Activated T-helper 9 cell treated with anti-CD3 and anti-CD28 coated beads, Interleukin-2, amount 50 U/mL, for 16 hours (primary cell): ENCODE measurements at places on chromosomes 6 and 20.
A peak's percentile ranks its signal among the peaks of the same experiment; 100 is the strongest.

- DNase-seq = no peak
Observed at GRCh38 chr20:50504231-50504823, 5.9 kb upstream of the PTPN1 start.

GRCh38 chr6:139124887-139125672 is 9.8 kb upstream of the HECA start:
- peak; percentile 56 for DNase-seq

DNA sequence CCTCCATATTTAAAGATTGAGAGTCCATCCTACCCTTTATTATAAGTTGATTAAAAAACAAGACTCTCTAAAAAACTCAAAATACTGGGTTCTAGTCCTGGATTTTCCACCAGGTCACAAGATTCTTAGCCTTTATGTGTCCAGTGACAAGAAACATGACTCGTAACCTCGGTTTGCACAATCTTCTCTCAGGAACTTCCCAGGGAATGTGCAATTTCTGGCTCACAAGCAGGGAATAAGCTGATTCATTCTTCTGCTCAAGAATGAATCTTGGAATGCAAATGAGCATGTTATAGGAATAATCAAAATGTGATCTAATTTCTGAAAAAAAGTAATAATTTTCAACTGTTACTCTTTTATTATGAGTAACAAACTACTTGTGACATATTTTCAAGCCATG is 45.1 kb downstream of the OGFRL1 start:
- DNase-seq = no peak

GRCh38 chr6:106421496-106421895 is 61.0 kb downstream of the CRYBG1 start:
- DNase-seq = no peak

GRCh38 chr6:35484921-35485392 is 11.9 kb downstream of the TEAD3 start:
- no peak for DNase-seq

GRCh38 chr6:13278164-13278563 is 50.2 kb downstream of the TBC1D7 start:
- no peak for DNase-seq

DNA sequence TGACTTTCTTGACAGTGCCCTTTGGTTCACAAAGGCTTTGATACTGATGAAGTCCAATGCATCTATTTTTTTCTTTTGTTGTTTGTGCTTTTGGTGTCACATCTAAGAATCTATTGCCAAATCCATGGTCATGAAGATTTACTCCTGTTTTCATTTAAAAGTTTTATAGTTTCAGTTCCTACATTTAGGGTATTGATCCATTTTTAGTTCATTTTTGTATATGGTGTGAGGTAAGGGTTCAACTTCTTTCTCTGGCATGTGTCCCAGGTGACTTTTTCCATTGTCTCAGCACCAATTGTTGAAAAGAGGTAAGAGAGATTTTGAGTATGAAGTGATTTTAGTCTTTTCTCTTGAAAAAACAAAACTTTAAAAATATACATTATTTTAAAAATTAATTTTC is 260.6 kb downstream of the GMPR start:
- no peak for DNase-seq

GRCh38 chr6:558959-559358 is 97.9 kb downstream of the HUS1B start:
- DNase-seq = no peak

GRCh38 chr20:41854765-41855164 is 236.6 kb upstream of the CHD6 start:
- no peak for DNase-seq

DNA sequence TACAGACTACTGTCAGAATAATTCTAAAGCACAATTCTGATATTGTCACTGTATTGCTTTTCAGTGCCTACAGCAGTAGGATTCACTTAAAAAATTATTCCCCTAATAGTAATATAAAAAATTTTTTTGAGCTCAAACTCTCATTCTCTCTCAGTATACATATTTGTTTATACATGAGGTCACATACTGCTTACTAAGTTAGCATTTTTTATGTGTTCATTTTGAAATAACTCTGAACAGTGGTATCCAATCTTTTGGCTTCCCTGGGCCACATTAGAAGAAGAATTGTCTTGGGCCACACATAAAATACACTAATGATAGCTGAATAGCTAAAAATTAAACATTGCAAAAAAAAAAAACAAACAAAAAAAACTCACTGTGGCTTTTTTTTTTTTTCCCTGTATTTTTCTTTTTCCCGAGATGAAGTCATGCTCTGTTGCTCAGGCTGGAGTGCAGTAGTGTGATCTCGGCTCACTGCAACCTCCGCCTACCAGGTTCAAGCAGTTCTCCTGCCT is 38.6 kb downstream of the ASXL1 start:
- no peak for DNase-seq

DNA sequence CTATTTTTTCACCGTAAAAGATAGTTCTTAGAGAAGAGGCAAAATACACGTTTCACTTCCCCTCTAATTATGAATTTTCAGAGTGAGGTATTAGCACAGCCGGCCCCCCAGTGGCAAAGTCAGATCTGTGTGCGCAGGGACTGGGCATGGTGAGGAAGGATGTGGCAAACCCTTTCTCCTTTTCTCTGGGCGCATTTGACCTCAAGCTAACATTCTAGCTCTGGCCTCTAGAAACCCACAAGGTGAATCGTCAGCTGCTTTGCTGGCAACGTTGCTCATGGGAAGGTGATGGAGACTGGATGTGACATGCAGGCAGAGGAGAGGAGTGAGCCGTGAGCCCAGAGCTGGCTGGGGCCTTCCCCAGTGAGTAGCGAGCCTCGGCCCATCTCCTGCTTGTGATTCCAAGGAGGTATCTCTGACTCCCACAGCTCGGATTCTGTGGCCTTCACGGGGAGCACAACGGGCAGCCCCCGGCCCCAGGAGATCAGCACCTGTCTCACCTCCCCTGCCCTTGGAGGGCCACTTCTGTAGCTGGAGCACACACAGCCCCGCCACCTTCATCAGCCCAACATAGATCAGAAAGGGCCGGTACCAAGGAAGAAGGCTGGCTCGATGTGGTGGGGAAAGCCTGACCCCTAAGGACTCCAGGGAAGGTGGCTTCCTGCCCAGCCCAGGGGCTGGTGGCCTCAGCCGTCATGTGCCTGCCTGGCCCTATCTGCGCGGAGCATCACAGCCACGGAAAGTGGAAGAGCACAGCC is 152.8 kb downstream of the TAF4 start:
- DNase-seq = no peak

DNA sequence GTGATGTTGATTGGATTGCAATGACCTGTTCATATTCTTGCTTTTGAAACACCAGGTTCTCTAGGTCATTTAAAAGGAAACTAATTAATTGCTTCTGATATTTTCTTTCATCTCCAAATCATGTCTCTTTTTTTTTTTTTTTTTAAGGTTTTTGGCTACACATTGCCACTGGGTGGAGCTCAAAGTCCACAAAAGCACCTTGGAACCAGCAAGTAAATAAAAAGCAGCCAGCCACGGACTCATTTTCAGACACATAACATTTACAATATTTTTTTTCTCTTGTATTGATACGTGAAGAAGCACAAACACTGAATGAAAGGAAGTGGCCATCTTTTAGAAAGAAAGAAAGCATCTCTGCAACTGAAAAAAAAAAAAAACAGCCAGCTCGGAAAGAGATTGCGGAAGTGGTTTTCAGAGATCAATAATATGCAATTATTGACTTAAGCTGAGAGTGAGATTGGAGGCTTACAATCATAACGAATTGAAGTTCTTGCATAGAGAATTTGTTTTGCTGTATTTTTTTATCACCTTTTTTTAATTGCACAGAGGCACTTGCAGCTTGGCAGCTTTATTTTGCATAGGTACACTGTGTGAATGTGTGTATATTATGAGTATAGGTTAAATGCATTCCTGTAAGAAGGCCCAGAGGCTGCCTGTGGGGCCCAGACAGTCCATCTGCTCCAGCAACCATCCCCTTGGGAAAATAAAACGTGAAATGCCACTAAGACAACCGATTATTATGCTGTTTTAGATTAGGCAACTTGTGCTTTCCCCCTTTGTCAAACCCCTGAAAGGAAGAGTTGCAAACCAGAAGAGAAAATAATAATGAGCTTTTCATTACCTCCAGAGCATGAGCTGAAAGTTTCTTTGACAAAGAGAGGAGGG is 28.2 kb downstream of the CGA start:
- DNase-seq = no peak

DNA sequence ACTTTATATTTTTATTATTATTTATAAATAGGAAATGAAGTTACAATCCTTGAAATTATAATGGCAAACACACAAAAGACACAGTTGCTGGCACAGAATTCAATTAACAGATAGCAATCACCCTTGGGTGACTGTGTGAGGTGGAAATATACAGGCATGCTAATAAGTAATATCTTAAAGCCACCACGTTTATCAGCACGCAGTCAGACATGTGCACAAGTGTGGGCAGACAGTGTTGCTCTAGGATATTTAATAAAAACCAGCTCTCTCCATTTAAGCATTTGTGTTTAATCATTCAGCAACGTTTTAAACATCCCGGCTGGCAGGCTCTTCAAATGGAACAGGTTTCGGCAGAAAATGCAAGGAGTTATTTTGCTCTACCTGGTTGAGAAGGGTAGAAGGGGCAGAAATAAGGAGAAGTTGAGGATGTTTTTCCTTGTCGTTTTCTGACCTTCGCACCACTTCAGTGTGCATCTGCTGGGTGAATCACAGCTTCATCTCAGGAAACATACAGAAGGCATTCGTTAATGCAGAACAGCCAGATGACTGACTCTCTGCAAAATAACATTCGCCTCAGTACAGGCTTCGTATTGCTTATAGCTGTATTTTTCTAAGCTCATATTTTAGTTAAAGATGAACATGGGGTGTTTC is 585.1 kb downstream of the QKI start:
- no peak for DNase-seq

- DNase-seq = no peak
Observed at GRCh38 chr20:41508335-41508734, 109.8 kb downstream of the CHD6 start.

- DNase-seq = no peak
Observed at GRCh38 chr6:165987483-165988301, 180.0 kb downstream of the TBXT start.

GRCh38 chr6:139369568-139370282 is 4.7 kb downstream of the CITED2 start:
- DNase-seq = no peak

DNA sequence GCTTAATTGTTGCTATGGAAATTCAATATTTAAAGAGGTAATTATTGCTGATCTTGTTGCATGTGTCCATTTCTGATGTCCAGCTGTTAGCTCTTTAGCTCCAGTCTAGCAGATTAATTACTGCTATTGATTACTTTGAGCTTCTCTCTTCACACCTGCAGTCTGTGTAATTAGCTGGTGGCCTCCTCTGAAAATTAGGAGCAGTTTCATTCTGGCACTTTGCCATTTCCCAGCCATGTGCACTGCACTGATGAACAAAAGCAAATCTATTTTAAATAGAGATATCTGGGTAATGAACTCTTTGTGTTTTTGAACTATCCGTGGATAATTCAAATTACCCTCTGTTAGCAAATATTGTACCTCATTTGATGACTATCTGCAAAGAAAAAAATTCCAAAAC is 275.9 kb downstream of the RNF144B start:
- DNase-seq = no peak

GRCh38 chr6:169918239-169918953 is 167.0 kb downstream of the ERMARD start:
- DNase-seq = no peak

- no peak for DNase-seq
Observed at GRCh38 chr20:57213291-57213690, 53.1 kb downstream of the BMP7 start.
